ENCODE measurements at places on chromosomes 4 and X.

- no peak for DNase-seq
Measured at GRCh38 chr4:60461551-60461950, 738.6 kb upstream of the ADGRL3 start.

DNA sequence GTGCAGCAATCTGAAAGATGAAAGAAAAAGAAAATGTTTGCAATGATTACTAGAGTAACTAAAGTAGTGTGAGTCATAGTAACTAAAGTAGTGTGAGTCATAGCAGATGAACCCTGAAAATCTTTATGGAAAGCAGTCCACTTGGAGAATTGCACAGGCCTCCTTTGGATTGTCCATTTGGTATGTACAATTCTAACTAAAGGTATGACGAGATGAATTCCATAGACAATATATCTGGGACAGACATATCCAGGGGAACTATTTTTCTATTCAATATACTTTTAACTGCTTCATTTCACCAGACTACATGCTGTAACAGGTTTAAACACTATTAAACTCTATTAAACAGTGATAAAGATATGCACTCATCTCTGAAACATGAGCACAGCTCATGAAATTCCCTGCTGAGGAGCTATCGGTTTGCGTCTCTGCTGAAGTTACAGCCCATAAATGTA, 798.7 kb downstream of the PCDH7 start:
- peak; percentile 65 for DNase-seq

GRCh38 chrX:119502727-119503483, 34.7 kb downstream of the SLC25A5 start:
- DNase-seq = peak; percentile 20

- DNase-seq = peak; percentile 79
Measured at GRCh38 chr4:78644744-78645330, 93.3 kb downstream of the ANXA3 start.

- DNase-seq = no peak
Measured at GRCh38 chr4:122107680-122108079, 44.5 kb upstream of the BLTP1 start.

DNA sequence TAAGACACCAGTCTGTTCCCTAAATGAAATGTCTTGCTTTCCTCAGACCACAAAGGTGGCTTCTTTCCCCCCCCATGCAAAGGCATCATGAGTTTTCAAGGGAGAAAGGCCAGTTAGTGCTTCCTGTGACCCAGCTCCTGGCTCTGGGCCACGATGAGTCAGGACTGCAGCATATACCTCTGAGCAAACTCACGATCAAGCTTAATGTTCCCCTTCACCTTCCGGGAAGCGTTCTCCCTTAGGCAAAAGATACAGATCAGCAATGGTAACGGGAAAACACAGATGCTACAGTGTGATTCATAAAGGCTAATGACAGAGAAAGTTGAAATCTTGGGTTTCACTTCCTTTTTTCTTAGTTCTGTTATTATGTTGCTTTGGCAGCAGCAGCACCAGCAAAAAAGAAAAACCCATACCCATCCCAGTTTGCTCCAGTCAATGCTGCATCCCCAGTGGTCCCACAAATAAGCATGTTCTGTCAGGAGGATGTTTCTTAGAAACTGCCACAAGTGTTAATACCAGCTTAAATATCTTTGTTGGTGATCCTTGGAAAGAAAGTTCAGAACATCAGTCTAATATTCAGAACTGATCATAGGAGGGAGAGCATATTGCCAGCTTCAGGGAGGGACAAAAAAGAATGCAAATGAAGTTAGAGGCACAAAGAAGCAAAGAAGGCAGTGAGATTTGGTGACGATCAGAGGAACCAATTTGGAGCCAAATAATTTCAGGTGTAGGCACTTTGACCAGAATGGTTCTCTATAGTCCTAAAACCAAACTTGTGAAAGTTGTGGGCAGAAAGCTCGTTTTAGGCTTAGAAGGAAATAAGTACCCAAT, 41.2 kb downstream of the LONRF3 start:
- peak; percentile 42 for DNase-seq

DNA sequence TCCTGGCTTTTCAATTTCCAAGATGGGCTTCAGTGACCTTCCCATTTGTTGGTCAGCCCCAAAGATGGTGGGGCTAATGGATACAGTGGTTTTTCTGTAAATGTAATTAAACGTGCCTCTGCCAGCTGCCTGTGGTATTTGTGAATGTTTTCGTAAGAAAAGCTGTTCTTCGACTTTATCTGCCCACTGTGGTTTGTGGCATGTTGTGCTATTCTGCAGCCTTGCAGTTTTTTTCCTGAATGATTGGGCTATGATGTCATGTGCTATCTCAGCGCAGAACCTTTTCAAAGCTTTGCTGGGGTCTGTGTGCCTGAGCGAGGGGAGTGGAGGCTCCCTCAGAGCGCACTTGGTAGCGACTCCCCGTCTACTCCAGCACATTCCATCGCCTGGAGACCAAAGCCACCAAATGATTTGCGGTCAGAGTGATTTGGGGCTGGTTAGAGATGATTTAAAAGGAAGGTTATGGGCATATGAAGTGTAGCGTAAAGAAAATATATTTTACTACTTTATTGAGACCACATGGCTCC, 137.5 kb downstream of the PALLD start:
- peak; percentile 95 for DNase-seq

- DNase-seq = peak; percentile 78
Measured at GRCh38 chr4:19947349-19947748, 304.4 kb upstream of the SLIT2 start.

- DNase-seq = no peak
Measured at GRCh38 chrX:94256396-94256795, 582.4 kb downstream of the FAM133A start.

- no peak for DNase-seq
Measured at GRCh38 chr4:4923201-4923600, 63.7 kb downstream of the MSX1 start.

GRCh38 chr4:148062301-148062950, 330.5 kb downstream of the ARHGAP10 start:
- no peak for DNase-seq

DNA sequence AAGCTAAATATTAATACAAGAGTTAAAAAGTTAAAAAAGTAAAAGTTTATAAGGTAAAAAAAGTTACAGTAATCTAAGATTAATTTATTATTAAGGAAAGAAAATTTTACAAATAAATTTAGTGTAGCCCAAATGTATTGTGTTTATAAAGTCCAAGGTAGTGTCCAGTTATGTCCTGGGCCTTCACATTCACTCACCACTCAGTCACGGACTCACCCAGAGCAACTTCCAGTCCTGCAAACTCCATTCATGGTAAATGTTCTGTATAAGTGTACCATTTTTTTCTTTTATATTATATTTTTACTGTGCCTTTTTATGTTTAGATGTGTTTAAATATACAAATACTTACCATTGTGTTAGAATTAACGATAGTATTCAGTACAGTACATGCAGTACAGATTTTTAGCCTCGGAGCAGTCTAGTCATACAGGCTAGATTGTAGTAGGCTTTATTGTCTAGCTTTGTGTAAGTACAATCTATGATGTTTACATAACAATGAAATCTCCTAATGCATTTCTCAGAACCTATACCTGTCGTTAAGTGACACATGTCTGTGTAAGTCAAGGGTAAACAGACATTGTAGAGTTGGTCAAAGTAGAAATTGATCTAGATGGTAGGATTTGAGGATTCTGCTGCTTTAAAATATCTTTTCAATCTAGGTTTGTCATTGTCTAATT, 197.7 kb downstream of the GC start:
- no peak for DNase-seq

GRCh38 chr4:153257151-153257620, 52.9 kb downstream of the TRIM2 start:
- DNase-seq = peak; percentile 49

DNA sequence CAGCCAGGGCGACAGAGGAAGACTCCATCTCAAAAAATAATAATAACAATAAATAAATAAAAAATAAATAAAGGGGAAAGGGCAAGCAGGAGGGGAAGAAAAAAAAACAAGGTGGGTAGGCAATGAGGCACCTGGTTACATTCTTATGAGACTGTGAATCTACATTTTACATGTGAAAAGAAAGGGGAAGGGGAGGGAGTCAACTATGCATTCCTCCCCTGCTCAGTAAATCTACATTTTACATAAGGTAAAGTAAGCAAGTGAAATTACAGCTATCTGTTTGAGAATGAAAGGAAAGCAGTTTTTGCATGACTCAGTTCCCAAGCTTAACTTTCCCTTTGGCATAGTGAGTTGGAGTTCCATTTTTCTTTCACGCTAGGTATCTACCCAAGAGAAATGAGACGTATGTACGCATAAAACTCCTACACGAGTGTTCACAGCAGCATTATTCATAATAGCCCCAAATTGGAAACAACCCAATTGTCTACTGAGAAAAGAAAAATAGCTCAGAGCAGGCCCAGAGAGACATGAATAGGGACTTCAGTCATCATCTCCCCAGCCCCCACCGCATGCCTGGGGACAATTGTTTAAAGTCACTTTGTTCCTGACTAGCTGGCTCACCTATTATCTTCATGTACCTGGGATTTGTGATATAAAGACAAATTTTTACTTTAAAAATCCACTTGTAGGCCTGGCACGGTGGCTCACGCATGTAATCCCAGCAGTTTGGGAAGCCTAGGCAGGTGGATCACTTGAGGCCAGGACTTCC, 52.4 kb downstream of the DDX3X start:
- DNase-seq = no peak
